ENCODE measurements at places on chromosomes 13 and 19.

- no peak for DNase-seq
Observed at GRCh38 chr13:80070024-80070703, 270.8 kb downstream of the SPRY2 start.

GRCh38 chr13:74867460-74867859 is 614.5 kb downstream of the TBC1D4 start:
- DNase-seq = no peak

- DNase-seq = no peak
Observed at GRCh38 chr13:34886987-34887386, 55.1 kb upstream of the NBEA start.

DNA sequence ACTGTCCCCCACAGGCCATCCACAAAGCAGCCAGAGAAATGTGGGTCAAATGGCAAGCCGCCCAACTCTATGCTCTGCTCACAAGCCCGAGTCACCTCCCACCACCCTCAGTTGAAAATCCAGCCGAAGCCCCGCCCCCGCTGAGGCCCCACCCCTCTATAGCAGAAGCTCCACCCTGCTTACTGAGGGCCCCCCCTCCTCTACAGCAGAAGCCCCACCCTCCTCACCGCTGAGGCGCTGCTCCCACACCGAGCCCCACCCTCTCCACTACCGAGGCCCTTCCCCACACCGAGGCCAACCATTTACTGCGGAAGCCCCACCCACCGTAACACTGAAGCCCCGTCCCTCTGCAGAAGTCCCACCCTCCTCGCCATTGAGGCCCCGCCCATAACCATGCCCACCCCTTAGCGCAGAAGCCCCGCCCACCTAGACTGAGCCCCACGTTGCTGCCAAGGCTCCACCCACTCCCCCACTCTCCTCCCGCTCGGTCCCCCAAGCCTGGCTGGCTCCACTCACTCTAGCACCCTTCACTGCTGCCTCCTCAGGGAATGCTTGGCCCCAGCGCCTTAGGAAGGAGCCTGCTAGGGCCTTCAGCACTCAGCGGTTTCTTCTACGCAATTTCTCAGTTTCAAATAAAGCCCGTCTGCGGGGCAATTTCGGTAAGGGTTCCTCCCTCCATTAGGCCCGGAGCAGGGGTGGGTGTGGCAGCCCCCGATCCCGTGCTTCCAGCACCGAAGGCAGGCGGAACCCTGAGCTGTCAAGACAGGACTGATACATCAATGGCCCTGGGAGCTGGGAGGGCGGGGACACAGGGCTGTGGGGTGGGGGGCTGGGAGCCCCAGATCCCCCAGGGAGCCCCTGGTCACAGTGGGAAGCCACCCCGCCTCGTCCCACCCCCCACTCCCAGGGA is 9.0 kb upstream of the MYDGF start:
- no peak for DNase-seq

DNA sequence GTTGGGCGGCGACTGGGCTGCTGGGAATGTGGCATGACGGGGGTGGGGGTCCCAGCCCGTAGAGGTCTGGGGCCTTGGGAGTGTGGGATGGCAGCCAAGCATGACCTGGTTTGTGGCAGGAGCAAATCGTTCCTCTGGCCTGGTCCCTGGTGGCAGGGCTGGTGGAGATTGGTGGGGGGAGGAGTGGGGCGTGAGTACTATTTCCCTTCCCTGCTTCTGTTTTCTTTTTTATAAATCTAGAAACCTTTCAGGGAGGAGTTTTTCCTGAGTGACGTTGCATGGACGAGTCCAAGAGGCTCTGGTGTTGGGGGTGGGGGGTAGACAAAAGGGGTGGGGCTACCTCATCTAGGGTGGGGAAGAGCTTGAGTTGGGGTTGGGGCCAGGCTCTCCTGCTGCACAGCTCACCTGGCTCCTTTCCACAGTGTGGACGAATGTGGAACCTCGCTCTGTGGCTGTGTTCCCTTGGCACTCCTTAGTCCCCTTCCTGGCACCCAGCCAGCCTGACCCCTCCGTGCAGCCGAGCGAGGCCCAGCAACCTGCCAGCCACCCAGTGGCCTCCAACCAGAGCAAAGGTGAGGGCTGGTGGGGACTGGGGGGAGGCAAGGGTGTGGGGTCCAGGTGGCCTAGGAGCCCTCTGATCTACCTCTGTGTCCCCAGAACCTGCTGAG is 15.4 kb upstream of the PRR19 start:
- DNase-seq = no peak

DNA sequence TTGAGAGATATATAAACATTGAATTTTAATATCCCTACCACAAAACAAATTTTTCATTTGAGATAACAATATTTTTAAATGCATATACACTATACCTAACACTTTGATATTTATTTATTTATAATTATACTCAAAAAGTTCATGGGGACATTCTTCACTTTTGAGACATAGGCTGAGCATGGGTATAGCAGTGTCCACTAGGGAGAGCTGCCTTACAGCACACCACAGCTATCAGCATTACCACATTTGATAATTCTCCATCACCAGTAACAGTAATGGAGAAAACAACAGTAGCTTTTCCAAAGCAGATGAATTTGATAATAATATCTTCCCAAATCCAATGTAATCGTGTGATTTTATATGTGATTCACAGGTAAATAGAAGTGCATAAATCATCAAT is 626.1 kb downstream of the DACH1 start:
- DNase-seq = no peak

DNA sequence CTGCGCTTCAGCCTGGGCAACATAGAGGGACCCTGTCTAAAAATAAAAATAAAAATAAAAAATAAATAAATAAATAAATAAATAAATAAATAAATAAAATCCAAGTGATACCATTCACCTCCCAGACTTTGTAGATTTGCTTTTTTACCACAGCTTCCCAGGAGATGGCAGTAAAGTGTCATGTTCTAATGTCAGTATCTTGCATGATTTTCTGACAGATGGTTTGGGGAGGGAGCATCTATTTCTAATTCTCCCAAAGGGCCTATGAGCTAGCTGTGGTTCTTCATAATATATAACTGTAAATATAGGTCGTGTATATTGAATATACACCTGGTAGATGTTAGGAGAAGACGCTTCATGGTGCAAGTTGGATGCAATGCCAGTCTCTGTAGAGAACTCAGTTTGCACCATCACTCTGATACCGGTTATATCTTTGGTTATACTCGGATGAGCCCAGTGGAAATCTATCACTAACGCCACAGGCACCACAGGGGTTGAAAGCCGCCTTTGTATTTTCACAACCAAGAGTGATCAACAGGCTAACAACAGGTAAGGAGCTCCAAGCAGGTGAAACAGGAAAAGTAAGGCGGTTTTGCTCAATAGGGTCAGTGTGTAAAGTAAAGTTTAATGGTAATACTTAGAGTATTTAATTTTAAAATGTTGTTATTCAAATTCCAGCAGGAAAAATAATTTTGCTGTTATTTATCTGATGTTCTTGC is 13.9 kb downstream of the APLP1 start:
- DNase-seq = no peak

DNA sequence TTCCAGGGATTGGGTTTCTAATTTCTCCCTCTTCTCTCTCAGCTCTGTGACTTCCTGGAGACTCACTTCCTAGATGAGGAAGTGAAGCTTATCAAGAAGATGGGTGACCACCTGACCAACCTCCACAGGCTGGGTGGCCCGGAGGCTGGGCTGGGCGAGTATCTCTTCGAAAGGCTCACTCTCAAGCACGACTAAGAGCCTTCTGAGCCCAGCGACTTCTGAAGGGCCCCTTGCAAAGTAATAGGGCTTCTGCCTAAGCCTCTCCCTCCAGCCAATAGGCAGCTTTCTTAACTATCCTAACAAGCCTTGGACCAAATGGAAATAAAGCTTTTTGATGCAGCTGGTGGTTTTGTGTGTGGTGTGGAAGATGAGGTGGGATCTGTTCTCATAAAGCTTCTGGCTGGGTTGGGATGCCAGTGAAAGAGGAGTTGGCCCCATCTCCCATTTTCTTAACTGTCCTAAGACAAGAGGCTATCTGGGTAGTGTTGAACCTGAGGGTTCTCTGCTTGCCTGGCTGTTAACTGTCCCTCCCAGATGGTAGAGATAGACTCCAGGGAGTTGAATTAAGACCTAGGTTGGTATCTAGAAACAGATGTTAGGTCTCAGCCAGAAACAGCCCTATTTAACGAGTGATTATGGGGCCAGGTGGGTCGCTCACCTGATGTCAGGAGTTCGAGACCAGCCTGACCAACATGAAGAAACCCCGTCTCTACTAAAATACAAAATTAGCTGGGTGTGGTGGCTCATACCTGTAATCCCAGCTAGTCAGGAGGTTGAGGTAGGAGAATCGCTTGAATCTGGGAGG is 1.6 kb downstream of the FTL start:
- no peak for DNase-seq

DNA sequence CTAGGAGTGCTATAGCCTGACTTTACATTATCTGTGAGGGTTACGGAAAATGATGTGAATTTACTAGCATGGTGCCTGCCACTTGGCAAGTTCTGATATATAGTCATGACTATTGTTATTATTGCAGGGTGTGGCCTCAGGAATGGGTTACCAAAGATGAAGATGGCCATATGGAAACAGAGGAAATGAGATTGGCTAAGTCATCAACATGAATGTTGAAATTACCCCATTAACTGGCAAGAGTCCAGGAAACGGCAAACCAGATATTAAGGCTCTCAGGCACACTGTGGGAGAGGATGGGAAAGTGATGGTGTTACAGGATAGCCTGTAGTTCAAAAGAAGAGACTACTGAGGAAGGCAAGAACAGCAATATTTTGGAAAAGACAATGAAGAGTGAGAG is 183.3 kb downstream of the KCNRG start:
- no peak for DNase-seq

Measured in activated naive CD4-positive, alpha-beta T cell treated with anti-CD3 and anti-CD28 coated beads, Interleukin-2, amount 50 U/mL, for 72 hours (primary cell).